Left ventricle myocardium superior (tissue), 1 donor: ENCODE measurements at places on chromosomes 11 and 22.

- no peak for DNase-seq
These were observed 10.4 kb upstream of the HIKESHI start for GRCh38 chr11:86291466-86292262.

GRCh38 chr11:66835768-66836405, 7.4 kb upstream of the RCE1 start:
- DNase-seq = no peak

GRCh38 chr11:131767421-131767820, 397.0 kb downstream of the NTM start:
- no peak for DNase-seq

- no peak for DNase-seq
These were observed 388.3 kb downstream of the TENM4 start for GRCh38 chr11:79052544-79052943.

- DNase-seq = peak; percentile 86
These were observed 46.0 kb upstream of the PARVA start for GRCh38 chr11:12331239-12331874.

- DNase-seq = peak; percentile 27
These were observed 82.9 kb downstream of the KCNQ1 start for GRCh38 chr11:2527621-2528291.

GRCh38 chr11:71215425-71215965, 36.9 kb downstream of the SHANK2 start:
- peak; percentile 25 for DNase-seq

- no peak for DNase-seq
These were observed 6.0 kb upstream of the DERL3 start for GRCh38 chr22:23844739-23845202.

DNA sequence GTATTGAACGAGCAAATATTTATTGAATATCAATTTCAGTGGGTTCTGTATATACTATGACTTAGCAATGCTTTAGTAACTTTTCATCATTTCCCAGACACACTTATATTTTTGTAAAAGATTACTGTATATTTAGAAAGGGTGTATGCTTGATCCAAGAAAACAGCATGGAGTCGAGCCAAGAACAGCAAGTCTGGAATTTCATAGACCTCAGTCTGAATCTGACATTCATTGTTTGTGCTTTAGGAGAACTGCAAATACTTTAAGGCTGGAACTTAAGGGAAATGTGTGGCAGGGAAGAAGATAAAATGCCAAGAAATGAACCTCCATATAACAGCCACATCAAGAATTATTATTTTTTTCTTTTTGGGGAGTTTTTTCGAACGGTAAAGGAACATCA, 1156.8 kb downstream of the LRRC4C start:
- DNase-seq = no peak
